ENCODE measurements at places on chromosomes 16 and 17.

GRCh38 chr16:17744921-17745572 lies 274.3 kb upstream of the XYLT1 start:
- DNase-seq = no peak

DNA sequence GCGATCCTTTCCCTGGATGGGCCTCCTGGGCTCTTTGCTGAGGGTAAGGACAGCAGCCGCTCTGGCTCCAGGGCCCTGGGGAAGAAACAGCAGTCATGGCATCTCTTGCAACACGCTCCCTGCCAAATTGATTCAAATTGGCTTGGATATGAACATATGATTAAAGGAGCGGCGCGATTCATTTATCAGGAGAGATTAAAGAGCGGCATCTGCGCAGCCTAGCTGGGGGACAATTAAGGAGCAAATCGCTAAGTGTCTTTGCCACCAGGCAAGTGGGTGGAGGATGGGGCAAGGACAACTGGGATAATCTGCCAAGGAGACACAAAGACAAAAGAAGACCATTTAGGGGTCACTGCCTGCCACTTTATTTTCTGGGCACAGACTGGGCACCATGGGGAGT lies 27.8 kb downstream of the PIPOX start:
- DNase-seq = no peak

DNA sequence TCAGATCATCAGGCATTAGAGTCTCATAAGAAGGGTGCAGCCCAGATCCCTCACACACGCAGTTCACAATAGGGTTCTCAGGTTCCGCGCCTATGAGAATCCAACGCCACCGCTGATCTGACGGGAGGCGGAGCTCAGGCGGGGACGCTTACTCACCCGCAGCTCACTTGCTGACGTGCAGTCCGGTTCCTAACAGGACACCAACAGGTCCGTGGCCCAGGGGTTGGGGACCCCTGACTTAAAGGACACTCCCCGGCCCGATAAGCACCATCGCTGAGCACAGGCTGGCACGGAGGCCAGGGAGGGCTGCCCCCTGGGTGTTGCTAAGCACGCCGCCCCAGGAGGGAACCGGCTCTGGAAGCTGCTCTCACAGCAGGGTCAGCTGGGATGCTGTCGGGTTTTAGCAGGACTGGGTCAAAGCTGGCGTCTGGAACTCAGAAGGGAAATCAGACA lies 30.1 kb upstream of the BAHCC1 start:
- DNase-seq = peak; percentile 77

DNA sequence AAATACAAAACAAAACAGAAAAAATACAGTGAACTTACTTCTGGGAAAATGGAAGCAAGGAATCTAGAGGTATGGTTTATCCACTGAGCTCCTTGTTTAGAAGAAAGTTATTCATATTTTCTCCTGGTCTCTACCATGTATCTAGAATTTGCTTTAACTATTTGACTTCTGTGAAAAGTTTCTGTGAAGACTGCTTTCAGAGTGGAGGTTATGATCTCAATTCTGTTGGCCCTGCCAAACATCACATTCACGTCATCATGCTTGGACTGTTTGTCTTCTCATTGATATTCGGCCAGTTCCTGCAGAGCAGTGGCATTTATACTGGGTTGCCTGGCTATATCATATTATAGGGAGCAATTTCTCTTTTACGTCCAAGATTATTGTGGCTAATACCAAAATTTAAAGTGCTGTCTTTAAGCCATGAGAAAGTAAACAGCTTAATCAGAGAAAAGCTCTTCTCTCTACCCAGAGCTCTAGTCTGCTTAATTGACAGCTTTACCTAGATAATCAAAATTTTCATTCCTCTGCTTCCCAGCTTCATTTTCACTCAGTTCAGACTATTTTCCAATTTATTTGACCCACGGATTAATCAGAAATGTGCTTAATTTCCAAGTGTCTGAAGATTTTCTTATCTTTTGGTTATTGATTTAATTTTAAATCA lies at the start of gene ABCA8:
ABCA8 (minus strand) TSS at position 212 of the 661 bp plus-strand sequence. CDS start 13,358 bp downstream, outside the sequence.
- DNase-seq = no peak

DNA sequence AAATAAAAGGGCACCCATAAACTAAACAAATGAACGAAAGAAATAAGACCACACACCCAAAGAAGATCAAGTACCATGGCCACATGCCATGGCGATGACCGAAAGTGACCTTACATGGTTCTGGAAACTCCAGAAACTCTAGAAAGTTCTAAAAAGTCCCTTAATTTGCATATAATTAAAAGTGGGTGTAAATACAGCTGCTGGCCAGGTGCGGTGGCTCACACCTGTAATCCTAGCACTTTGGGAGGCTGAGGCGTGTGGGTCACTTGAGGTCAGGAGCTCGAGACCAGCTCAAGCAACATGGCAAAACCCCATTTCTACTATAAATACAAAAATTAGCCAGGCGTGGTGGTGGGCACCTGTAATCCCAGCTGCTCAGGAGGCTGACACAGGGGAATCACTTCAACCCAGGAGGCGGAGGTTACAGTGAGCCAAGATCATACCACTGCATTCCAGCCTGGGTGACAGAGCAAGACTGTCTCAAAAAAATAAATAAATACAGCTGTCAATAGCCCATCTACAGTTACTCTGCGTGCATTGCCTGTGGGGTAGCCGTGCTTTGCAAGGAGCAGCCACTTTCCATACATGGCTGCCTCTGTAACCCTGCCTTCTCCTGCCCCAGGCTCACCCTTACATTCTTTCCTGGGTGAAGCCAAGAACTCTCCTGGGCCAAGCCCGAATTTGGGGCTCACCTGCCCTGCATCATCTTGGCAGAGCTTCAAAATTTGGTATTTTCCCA lies 7.2 kb upstream of the ZNF778 start:
- no peak for DNase-seq

DNA sequence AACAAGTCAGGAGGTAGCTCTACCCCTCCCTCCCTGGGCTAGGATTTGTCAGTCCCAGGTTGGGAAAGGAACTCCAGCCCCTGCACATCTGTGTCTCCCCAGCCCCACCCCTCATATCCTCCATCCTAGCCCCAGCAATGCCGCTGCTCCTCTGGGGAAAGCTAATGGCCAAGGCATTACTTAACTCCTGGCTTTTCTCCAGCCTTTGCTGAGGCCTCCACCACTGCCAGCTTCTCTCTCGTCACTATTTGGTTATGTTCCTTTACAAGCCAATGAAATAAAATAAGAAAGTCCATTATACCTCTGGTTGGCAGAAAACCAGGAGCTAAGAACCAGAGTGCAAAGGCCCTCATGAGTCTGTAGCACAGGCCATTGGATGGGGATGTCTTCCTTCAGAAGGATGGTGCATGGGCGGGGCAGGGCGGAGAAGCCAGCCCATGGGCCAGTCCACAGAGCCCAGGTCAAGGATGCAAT lies 171.0 kb downstream of the CCDC182 start:
- no peak for DNase-seq

DNA sequence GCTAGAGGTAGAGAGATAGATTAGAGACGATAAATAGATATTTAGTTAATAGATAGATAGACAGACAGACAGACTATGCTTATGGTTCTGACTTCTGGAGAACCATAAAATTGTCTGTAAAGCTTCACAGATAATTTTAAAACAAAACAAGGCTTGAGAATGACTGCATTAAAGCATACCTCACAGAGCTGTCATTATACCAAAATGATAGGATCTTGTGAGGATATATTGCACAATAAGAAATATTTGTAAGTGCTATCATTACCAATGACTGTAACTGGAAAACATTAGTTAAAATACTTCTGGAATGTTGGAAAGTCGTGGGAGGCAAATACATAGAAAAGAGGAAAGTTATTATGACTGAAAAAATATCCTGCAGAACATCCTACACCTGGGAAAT lies 3.6 kb upstream of the OR1E1 start:
- DNase-seq = no peak

DNA sequence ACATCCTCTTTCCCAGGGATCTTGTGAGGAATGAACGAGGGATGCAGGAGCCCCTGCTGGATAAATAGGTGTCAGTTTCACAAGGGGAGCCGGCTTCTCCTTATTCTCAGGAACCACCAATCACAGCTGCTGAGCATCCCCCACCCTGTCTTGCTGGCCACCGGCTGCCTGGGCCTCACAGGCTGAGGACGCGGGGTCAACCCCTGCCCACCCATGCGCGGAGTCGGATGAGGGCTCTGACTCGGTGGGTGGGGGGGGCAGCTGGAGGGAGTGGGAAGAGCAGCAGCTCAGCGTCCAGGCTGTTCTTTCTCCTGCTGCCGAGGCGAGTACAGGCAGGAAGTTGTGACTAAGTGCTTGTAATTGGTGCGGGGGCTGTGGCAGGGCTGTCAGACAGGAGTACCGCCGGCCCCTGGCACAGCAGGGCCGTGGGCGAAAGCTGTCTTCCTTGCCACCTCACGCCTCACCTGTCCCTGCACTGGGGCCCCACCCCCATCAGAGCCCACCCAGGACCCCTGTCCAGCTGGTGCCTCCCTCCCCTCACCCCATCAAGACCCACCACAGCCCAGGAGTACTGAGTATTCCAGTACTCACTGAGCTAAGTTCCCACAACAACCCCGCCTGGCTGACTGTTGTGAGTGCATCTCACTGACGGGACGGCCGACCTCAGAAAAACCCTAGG lies 11.0 kb upstream of the DPEP1 start:
- peak; percentile 41 for DNase-seq

- DNase-seq = no peak
Observed at GRCh38 chr17:49681106-49681979, 3.4 kb upstream of the SPOP start.

GRCh38 chr17:33651686-33652085 lies 358.6 kb upstream of the ASIC2 start:
- no peak for DNase-seq

DNA sequence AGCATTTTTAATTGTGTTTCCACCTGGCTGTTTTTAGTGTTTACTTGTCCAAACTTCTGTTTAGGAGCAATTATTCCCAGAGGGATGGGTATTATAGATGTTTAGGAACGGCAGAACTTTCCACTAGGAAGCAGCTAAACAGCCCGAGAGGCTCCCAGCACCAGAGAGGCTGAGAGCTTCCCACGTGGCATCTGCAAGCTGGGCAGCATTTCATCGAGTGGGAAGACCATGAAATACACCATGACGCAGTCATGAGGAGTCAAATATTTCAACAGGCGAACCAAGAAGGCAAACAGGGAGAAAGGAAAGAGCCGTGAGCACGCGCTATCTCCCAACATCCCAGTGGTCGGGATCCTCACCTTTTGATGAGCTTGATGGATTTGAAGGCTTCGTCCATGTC lies 24.1 kb downstream of the TMEM204 start:
- DNase-seq = no peak

DNA sequence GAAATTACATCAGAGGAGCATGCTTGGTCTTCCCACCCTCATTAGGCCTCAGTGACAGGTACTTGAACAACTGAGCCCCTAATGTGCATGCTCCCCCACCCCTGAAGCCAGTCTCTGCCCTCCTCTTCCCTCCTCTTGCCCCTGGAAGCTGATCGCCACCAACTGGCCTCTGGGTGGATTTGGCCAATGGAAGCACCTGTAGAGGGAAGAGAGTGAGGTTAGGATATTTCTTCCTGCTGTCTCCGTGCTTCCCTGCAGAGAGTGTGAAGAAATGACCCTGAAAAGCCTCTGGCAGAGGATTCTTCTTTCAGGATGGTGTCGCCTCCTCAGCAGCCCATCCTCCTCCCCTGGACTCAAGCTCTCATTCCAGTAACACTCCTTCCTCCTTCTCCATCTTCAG lies 5.9 kb upstream of the CBLN1 start:
- DNase-seq = no peak

GRCh38 chr16:72989579-72990551 lies 58.1 kb downstream of the ZFHX3 start:
- DNase-seq = peak; percentile 98

GRCh38 chr17:73773702-73774101 lies 129.5 kb upstream of the SDK2 start:
- no peak for DNase-seq

DNA sequence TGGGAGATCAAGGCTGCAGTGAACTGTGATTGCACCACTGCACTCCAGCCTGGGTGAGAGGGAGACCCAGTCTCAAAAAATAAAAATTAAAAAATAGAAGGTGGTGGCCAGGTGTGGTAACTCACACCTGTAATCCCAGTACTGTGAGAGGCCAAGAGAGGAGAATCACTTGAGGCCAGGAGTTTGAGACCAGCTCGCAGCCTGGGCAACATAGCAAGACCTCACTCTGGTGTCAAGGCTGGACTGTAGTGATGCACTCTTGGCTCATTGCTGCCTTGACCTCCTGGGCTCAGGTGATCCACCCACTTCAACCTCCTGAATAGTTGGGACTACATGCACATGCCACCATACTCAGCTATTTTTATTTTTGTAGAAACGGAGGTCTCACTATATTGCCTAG lies 13.3 kb downstream of the RFFL start:
- DNase-seq = no peak

DNA sequence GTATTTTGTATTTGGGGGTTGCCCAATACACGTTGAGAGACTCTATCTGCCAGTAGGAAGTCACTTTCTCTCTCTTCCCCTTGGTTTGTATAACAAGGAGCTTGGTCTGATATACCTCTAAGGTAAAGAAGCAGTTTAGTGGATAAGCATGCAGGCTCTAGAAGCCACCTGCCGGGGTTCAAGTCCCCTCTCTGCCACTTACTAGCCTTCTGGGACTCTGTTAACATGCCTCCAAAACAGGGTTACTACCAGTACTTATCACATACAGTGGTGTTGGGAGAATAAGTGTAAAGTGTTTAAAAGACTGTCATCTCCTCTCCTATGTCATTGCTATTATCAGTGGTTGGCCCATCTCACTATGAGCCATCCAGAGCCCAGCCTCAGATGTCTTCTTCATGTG lies 156.1 kb upstream of the HS3ST3A1 start:
- no peak for DNase-seq

DNA sequence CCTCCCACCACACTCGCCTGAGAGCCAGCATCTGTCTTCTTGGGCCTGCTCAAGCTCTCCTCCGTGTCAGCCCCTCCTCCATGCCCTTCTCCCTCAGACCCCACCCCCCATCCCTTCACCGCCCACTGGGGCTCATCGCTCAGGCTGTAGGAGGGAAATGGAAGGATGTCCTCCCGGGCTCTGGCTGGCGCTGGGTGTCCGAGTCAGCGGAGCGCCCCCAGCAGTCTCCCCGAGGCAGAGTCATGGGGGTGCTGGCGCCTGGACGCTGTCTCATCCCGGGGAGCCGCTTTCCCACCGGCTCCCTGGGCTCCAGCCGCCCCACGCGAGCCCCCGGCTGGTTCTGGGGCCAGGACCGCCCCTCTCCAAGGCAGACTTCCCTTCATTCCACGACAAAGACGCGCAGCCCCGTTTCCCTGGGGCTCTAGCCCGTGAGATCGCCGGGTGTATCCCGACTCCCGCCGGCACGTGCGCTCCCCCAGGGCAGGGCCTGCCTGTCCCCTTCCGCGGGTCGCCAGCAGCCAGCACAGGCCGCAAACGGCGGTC lies 428 bp upstream of the ANTKMT start:
- no peak for DNase-seq

- no peak for DNase-seq
Observed at GRCh38 chr16:64051824-64052223, 1070.0 kb downstream of the CDH11 start.

DNA sequence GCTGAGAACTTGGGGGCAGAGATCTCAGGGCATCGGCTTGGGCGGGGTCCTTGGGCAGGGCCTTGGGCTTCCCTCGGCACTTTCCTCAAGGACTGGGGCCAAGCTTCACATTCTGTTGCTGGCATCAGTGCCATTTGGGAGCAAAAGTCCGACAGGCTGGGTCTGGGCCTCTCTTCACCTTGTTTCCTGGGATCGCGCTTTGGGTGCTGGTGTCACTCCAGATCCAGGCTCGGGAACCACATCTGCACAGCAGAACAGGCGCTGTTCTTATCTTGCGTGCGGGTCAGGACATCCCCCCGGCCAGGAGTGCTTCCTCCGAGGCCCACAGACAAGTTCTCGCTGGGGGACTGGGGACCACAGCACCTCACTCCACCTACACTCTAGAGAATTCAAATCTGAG lies 31.1 kb upstream of the CDH15 start:
- DNase-seq = no peak

Measured in PC-9 (cell line).